Ureter (tissue), 1 donor: ENCODE measurements at places on chromosomes 11 and 22. TPM values are rescaled to one million over a fixed set of nuclear protein-coding genes. Genes with fewer than 3 reads are reported as not detected.

ALX4 gene
- not detected for total RNA-seq

- no peak for DNase-seq
Observed at GRCh38 chr22:22164541-22165272, 79.9 kb upstream of the VPREB1 start.

DNA sequence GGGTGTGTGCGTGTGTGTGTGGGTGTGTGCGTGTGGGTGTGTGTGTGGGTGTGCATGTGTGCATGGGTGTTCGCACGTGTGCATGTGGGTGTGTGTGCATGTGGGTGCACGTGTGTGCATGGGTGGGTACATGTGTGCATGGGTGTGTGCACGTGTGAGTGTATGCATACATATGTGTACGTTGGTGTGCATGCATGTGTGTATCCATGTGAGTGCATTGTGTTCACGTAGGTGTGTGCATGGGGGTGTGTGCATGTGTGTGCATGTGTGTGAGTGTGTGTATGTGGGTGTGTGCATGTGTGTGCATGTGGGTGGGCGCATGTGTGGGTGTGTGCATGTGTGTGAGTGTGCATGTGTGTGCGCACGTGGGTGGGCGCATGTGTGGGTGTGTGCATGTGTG is 19.9 kb upstream of the APOBEC3A start:
- DNase-seq, result no peak

- DNase-seq, result peak; percentile 66
Observed at GRCh38 chr11:110763249-110764011, 51.2 kb upstream of the ARHGAP20 start.

- DNase-seq, result no peak
Observed at GRCh38 chr11:123298488-123299447, 103.7 kb upstream of the CLMP start.

DNA sequence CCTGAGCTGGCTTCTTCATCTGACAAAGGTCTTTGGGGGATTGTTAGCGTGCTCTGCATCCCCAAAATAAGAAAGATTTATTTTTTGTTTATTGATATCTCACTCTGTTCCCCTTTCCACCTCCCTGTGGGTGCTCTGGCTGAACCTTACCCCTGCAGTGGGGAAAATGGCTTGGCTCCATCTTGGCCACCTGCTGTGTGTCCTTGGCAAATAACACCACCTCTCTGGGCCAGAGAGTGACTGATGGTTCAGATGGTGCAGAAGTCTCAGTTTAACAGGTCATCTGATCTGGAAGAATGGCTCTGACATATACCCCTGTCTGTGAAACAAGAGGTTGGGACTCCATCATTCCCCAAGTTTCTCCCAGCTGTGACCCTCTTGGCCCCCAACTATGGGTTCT is 157.6 kb downstream of the MYO18B start:
- no peak for DNase-seq

DNA sequence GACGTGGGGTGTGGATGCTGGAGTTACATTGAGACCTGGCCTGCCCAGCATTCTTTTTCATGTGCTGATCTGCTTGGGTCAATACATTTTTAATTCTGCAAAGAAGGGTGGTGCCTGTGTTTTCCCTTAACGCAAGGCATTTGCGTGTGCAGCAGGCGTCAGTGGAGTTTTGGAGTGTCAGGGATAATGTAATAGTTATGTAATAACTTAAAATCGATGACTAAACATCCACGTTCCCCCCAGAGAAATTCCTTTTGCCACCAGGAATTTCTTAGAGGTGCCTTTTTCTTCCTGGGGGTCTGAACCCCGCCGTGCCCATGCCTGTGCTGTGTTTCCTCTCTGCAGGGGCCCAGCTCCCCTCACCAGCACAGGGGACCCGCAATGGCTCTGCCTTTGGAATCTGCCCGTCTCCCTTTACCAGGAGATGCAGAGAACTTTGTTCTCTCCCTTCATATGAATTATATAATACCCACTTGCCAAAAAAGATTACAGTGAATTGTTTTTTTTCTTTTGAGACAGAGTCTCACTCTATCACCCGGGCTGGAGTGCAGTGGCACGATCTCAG is 62.6 kb downstream of the TBC1D22A start:
- no peak for DNase-seq

GRCh38 chr11:75534259-75535069 is 8.7 kb upstream of the GDPD5 start:
- DNase-seq, result no peak
